ENCODE measurements at places on chromosomes 16 and 17. TPM values are rescaled to one million over a fixed set of nuclear protein-coding genes. Genes with fewer than 3 reads are reported as not detected.
A peak's percentile ranks its signal among the peaks of the same experiment; 100 is the strongest.

The ABAT gene
- 4.7 TPM for polyA plus RNA-seq

The TBC1D3L gene
- 15.8 TPM for polyA plus RNA-seq

DNA sequence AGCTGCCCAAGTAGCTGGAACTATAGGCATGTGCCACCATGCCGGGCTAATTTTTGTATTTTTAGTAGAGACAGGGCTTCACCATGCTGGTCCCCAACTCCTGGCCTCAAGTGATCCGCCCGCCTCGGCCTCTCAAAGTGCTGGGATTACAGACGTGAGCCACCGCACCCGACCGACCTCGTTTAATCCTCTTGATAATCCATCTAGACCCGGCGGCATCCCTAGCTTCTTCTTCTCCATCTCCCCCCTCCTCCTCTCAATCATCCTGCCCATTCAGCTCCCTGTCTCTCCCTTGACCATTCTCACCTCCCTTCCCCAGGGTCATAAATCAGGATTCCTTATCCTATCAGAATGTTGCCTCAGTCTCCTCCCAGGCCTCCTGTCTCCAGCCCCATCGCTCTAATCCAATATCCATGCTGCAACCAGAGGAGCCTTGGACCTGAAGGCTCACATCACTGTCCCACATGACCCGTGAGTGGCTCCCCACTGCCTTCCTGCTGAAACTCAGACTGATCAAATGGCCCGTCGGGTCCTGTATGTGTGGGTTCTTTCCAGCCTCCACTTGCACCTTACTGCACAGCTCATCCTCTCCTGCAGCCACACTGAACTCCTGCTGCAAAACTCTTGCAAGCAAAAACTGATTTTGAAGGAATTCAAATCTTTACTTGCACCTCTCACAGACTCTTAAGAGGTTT is 74.1 kb upstream of the CDH5 start:
- no peak for DNase-seq

GRCh38 chr17:17385491-17385890 is 82.3 kb downstream of the NT5M start:
- DNase-seq: peak; percentile 76

- no peak for DNase-seq
Measured at GRCh38 chr17:74201250-74201649, 2.2 kb upstream of the RPL38 start.

GRCh38 chr17:83062011-83062817 is 17.2 kb upstream of the METRNL start:
- DNase-seq: peak; percentile 34

- DNase-seq: no peak
Measured at GRCh38 chr16:22027633-22028032, 19.7 kb downstream of the MOSMO start.
